ENCODE measurements at places on chromosomes 5 and 9.

DNA sequence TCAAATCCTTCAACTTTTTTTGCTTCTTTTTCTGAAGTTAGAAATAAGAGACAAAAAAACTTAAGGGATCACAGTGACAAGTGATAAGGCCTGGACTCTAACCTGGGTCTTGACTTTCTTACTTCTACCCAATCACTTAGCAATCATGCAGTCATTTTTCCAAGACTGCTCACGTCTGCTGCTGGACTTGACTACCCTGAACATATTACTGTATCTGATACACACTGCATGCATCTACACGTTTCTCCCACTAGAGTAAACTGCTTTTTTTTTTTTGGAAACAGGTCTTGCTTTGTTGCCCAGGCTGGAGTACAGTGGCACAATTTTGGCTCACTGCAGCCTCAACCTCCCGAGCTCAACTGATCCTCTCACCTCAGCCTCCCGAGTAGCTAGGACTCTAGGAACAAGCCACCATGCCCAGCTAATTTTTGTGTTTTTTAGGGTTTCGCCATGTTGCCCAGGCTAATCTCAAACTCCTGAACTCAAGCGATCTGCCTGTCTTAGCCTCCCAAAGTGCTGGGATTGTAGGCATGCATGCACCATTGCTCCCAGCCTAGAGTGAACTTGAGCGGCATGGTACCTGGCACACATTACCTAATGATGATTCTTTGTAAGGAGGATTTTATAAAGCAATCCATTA is 7.4 kb downstream of the PLIN2 start:
- no peak for DNase-seq

DNA sequence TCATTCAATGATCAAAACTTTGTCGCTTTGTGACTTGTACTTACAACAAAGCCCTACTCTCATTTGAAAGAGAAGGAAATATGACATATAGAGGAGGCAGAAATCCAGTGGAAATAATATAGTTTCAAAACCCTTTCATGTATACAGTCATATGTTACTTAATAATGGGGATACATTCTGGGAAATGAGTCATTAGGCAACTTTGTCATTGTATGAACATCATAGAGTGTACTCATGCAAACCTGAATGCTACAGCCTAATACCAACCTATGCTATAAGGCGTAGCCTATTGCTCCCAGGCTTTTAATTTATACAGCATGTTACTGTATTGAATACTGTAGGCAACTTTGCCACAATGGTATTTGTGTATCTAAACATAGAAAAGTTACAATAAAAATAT is 69.0 kb upstream of the SMC2 start:
- DNase-seq = no peak

GRCh38 chr5:1111241-1111726 is 579 bp downstream of the SLC12A7 start:
- DNase-seq = no peak

- peak; percentile 25 for DNase-seq
Measured at GRCh38 chr5:68287976-68288706, 72.6 kb downstream of the PIK3R1 start.

- DNase-seq = no peak
Measured at GRCh38 chr9:113645227-113645977, 181.9 kb downstream of the RGS3 start.

Measured in CD4-positive, alpha-beta T cell treated with Interferon alpha-2 for 1 hour (primary cell).